ENCODE measurements at places on chromosomes 12 and 14.

GRCh38 chr12:129675947-129676346, 227.9 kb downstream of the TMEM132D start:
- DNase-seq, result no peak
- no peaks in the 10 kb centered on the region for H3K27me3 ChIP-seq
- H3K27ac ChIP-seq, result no peak overlapping the region
- H3K4me1 ChIP-seq, result no peaks in the 10 kb centered on the region
- no peak overlapping the region for H3K4me3 ChIP-seq

DNA sequence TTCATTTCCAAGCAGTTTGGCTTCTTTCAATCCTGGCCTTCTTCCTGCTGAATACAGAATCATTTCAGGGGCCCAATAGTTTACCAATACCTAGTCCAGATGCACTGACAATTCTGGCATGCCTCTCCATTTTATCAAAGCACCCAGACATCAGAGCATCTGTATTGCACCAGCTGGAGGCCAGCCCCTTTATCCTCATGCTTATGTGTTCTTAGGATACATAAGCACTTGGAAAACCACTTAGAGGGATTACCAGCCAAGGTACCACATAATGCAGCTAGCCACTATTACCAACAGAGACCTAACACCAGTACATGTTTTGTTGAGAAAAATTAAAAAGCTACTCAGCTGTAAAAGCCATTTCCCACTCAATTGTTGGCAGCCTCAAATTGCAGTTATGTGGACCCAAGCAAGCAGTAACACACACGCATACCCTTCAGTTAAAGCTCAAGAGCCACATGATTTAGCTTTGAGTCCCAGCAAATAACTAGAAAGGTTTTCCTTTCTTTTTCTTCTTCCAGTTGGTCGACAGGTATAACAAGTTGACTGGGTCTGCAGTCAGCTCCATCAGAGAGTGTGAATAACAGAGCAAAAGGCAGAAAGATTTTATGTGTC, 263.8 kb downstream of the DIO2 start:
- H3K27ac ChIP-seq, result no peak overlapping the region
- no peaks in the 10 kb centered on the region for H3K36me3 ChIP-seq
- no peak for DNase-seq
- no peaks in the 10 kb centered on the region for H3K4me1 ChIP-seq
- H3K27me3 ChIP-seq, result no peaks in the 10 kb centered on the region

- H3K4me3 ChIP-seq, result no peak overlapping the region
- H3K36me3 ChIP-seq, result no peaks in the 10 kb centered on the region
- no peak for DNase-seq
- H3K27ac ChIP-seq, result no peak overlapping the region
- H3K4me1 ChIP-seq, result no peaks in the 10 kb centered on the region
These were observed 32.6 kb upstream of the MED13L start for GRCh38 chr12:116310082-116310481.

DNA sequence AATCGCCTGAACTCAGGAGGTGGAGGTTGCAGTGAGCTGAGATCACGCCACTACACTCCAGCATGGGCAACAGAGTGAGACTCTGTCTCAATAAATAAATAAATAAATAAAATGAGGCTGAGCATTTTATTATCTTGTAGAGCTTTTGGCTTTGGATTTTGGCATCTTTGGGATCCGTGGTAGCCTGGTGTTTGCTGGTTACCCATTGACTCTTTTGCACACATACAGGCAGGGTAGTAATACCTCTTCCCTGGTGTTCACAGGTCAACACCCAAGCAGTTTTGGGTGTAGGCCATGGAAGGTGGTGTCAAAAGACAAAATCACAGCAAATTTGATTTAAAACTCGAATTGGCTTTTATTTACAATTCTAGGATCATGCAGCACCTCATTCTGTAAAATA, 27.8 kb downstream of the ACACB start:
- peak overlapping the region; percentile 56 for H3K27ac ChIP-seq
- peaks cover 32% of the 10 kb centered on the region for H3K4me1 ChIP-seq
- H3K36me3 ChIP-seq, result no peaks in the 10 kb centered on the region
- DNase-seq, result no peak
- H3K4me3 ChIP-seq, result no peak overlapping the region
- no peaks in the 10 kb centered on the region for H3K27me3 ChIP-seq

- H3K4me1 ChIP-seq, result no peaks in the 10 kb centered on the region
- no peaks in the 10 kb centered on the region for H3K36me3 ChIP-seq
- no peak overlapping the region for H3K27ac ChIP-seq
- H3K4me3 ChIP-seq, result no peak overlapping the region
- no peaks in the 10 kb centered on the region for H3K27me3 ChIP-seq
- DNase-seq, result no peak
These were observed 6.0 kb upstream of the STK38L start for GRCh38 chr12:27237790-27238771.

Data from stomach (tissue), 19 donors.